ENCODE measurements at places on chromosomes 1 and 21.

- no peak for DNase-seq
These were observed 79.2 kb downstream of the HFM1 start for GRCh38 chr1:91325456-91325855.

GRCh38 chr21:42111811-42112210 is 40.7 kb downstream of the UMODL1 start:
- DNase-seq, result no peak

- no peak for DNase-seq
These were observed 24.3 kb downstream of the PER3 start for GRCh38 chr1:7808253-7808844.

DNA sequence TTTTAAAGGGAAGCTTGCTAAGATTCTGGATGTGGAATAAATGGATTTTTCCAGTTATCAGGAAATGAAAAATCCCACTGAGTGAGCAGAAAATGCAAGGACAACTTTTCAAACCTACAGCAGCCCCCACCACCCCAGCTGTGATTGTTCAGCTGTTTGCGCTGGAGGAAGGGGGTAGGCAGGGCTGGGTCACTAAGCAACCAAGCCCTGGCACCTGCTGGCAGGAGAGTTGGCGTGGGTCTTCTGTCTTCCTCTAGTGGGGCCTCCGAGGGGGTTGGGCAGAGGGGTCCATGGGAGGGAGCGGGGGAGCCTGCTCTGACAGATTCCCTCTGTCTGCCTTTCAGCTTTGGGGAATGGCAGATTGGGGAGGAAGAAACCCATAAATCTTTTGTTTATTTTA is 45.3 kb downstream of the EIF2D start:
- no peak for DNase-seq

DNA sequence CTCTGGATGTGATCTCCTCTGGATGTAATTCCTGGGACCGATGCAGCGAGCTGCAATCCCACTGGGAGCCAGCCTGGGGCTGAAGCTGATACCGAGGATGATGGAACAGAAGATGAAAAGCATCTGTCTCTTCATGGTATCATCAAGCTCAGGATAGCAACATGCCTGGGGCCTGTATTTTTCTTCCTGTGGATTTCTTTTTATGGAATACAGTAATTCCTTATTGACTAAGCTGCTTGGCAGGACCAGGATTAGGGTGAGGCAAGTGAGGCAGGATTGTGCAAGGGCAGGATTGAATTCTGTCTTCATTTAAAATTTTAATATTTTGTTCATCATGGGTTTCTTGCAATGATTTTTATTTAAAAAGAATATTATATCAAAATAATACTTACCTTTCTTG is 86.6 kb downstream of the SLC25A24 start:
- no peak for DNase-seq

Measured in GM12864 (cell line).